ENCODE measurements at places on chromosomes 1 and 21.

GRCh38 chr1:99963041-99963795 lies 6.6 kb upstream of the SLC35A3 start:
- no peak for DNase-seq

DNA sequence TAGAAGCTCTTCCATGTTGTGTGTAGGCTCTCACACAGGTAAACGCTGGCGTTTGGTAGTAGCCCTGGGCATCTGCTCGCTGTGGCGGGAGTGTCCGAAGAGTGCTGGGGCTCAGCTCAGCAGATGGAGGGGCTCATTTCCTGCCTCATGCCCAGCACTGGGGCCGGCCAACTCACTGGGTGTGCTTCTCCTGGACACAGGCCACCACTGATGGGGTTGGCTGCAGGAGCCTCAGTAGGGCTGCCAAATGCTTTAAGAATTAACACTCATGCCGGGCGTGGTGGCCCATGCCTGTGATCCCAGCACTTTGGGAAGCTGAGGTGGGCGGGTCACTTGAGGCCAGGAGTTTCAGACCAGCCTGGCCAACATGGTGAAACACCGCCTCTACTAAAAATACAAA lies 20.9 kb downstream of the UQCRHL start:
- no peak for DNase-seq

GRCh38 chr1:241823925-241824324 lies 24.1 kb upstream of the EXO1 start:
- DNase-seq = no peak

- DNase-seq = no peak
These were observed 11.5 kb upstream of the VAV3 start for GRCh38 chr1:107976431-107976830.

GRCh38 chr1:69401879-69402278 lies 165.8 kb upstream of the LRRC7 start:
- DNase-seq = no peak

DNA sequence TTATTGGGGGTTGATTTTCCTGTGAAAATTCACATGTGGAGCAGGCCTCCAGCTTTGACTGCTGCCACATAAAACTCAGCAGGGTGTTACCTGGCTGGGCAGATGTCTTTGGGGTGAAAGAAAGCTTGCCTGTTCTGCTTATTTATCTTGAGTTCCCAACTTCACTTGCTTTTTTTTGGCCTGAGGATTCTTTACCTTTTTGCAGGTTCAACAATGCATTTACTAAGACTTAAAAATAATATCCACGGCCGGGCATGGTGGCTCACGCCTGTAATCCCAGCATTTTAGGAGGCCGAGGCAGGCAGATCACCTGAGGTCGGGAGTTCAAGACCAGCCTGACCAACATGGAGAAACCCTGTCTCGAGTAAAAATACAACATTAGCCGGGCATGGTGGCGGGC lies 509.1 kb downstream of the KIF26B start:
- DNase-seq = no peak
